Tongue (tissue), 3 donors: ENCODE measurements at places on chromosomes 2 and 18. TPM values are rescaled to one million over a fixed set of nuclear protein-coding genes. Genes with fewer than 3 reads are reported as not detected.

DNA sequence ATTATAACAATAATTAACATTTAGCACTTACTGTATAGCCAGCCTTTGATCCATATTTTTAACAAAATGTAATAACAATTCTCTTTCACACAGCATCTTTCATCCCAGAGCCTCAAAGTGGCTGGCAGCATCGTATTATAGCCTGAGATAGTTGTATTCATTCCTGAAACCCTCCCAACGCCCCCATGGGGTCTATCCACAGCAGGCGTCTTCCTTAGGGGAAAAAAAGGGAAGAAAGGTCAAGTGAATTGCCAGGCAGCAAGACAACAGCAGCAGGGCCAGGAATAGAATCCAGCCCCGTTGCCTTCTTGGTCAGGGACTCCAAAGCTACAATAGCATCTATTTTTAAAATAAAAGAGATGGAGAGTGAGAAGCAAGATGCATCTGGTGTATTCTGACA lies 424.4 kb upstream of the ID2 start:
- no peak for DNase-seq

Gene TCF23
- total RNA-seq: not detected

DNA sequence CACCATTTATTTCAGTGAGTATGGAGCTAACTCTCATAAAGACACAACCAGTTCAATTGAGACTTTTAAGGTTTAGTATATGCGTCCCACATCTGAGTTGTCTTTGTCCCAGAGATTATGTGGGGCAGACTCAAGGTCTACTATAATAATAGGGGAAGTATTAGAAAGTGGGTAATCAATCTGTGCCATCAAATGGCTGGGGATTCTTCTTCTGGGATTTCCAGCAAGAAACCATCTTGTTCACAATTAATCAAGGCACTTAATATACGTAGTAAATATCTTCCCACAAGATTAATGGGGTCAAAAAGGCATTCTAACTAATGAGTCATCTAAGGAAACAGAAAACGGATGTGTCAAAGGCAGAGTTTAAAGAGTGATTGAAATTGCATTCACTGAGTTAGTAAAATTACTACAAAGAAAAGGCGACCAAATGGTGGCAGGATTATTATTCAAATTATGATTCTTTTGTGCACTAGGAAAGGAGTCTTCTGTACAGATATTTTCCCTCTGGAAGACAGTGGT lies 179.8 kb upstream of the REG3G start:
- no peak for DNase-seq

DNA sequence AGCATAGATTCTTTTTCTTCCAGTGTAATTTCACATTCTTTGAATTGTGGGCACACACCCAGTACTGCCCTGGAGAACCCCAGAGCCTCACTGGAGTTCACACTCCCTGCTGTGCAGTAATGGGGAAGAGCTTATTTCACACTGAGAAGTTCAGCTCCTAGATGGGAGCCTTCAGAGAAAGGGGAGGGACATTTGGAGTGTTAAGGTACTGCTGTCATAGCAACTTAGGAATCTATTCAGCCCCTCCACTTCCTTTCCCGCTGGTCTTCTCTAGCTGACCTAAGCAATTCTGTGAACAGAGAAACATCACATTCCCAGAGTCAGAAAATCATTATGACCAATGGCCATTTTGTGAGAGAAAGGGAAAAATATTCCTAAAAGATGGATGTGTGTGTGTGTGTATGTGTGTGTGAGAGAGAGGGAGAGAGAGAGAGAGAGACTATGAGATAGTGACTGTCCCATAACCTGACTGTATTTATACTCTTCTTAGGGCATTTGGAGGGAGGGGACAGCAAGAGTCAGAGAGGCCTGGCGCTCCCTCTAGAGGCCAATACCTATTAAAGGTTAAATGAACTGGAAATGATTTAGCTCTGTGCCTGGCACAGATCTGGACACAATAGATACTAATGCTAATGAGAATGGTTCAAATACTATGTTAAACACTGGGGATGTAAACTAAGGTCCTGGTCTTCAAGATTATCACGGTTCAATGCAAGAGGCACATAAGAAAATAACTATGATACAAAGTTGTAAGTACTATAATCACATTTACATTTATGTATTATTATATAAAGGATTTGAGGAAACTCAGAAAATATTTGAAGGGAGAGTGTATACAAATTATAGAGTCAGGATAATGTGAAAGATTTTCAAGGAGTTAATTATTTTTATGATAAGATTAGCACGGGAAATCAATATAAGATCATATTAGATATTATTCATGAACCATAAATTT lies 41.5 kb upstream of the RPE start:
- peak; percentile 74 for DNase-seq

Gene MROH2A
- 2.5 TPM for total RNA-seq
